Upper lobe of right lung (tissue), 1 donor: ENCODE measurements at places on chromosomes 16 and 17.

- peak; percentile 37 for DNase-seq
These were observed 52.3 kb downstream of the YWHAE start for GRCh38 chr17:1347589-1348323.

- DNase-seq, result no peak
These were observed 35.7 kb upstream of the MYLK3 start for GRCh38 chr16:46783800-46784199.

DNA sequence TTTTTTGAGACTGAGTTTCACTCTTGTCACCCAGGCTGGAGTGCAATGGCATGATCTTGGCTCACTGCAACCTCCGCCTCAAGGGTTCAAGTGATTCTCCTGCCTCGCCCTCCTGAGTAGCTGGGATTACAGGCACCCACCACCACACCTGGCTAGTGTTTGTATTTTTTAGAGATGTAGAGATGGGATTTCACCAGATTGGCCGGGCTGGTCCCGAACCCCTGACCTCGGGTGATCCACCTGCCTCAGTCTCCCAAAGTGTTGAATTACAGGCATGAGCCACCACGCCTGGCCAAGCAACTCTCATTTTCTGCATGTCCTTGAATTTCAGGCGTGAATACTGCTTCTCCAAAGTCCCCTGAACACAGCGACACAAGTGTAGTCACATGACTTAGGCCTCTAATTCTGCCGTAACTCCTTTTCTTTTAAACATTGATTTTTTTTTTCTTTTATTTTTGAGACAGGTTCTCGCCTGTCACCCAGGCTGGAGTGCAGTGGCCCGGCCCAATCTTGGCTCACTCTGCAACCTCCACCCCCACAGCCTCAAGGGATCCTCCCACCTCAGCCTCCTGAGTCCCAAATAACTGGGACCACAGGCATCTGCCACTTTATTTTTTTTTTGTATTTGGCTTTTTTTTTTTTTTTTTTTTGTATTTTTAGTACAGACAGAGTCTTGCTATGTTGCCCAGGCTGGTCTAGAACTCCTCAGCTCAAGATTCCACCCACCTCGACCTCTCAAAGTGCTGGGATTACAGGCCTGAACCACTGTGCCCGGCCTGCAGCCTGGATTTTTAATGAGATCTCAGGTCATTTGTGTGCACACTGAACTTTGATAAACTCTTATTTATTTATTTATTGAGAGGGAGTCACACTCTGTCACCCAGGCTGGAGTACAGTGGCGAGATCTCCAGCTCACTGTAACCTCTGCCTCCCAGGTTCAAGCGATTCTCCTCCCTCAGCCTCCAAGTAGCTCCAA is 124.6 kb downstream of the KCNJ18 start:
- DNase-seq, result no peak

- no peak for DNase-seq
These were observed 760.5 kb upstream of the SOX9 start for GRCh38 chr17:71360301-71360700.

DNA sequence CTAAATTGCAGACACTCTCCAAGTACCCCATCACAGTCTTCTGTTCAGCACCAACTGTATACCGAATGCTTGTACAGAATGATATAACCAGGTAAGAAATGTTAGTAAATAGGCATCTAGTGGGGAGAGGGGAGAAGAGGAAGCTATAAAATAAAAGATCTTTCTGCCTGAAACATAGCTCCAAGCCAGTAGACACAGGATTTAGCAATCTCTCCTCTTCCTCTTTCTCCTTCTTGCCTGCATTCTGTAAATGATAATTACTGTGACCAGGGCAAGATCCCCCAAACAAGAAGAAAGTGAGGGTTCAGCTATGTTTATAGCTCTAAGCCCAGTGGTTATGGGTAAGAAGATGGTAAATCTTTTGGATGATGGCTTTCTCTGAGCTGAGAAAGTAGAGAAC is 17.9 kb downstream of the ACSM3 start:
- no peak for DNase-seq

GRCh38 chr17:80781211-80781610 is 210.4 kb upstream of the CHMP6 start:
- DNase-seq, result peak; percentile 77

GRCh38 chr16:2952679-2953078 is 11.4 kb upstream of the KREMEN2 start:
- no peak for DNase-seq

DNA sequence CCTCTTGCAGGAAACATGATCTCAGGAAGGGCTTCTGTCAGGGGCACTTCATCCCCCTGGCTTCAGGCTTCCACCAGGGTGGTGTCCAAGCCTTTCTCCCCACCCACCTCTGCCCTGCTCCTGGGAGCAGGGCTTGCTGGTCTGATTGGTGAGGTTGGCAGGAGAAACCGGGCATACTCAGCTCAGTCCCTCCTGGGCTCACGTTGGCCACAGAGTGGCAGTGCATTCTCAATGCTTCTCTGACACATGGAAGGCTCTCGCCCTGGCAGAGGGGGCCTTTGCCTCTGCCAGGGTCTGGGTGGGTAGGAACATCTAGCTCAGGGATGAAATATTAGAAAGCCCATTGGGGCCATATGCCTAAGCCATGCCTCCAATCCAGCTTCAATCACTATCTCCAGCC is 142.8 kb downstream of the AXIN2 start:
- DNase-seq, result no peak

- DNase-seq, result no peak
These were observed 37.1 kb downstream of the TRIM25 start for GRCh38 chr17:56876766-56877179.

GRCh38 chr16:66337463-66338188 is 28.9 kb upstream of the CDH5 start:
- DNase-seq, result peak; percentile 15

DNA sequence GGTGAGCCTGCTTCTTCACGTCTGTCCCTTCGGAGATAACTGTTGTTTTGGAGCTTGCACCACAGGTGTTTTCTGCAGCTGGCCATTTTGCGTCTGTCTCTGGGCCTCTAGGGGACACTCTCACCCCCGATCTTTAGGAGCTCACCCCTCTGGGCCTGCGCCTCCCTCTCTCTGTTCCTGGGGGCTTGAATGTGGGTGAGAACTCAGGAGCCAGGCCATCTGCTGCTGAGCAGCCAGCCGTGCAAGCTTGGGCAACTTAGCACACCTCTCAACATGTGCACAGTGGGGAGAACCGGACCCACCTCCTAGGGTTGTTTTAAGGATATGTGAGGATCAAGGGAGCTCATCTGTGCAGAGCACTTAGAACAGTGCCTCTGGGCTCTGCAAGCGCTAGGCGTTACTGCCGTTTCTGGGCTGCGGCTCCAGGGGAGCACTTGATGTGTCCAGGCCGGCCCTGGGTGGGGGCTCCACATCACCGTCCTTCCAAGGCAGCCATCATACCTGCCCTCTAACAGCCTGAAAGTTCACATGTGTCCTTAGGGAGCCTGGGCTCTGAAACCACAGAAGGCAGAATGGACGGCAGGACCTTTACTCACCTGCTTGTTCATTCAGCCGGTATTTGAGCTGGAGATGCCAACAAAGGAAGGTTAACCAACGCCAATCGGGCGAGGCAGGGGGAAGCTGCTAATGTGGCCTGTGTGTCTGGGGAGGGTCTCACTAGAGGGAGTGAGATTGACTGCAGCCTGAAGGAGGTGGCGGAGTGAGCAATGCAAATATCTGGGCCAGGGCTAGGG is 66.3 kb downstream of the MRC2 start:
- no peak for DNase-seq

- DNase-seq, result peak; percentile 18
These were observed 230.6 kb upstream of the RPL38 start for GRCh38 chr17:73972901-73973300.

GRCh38 chr16:84029297-84030047 is 13.1 kb downstream of the SLC38A8 start:
- DNase-seq, result no peak

DNA sequence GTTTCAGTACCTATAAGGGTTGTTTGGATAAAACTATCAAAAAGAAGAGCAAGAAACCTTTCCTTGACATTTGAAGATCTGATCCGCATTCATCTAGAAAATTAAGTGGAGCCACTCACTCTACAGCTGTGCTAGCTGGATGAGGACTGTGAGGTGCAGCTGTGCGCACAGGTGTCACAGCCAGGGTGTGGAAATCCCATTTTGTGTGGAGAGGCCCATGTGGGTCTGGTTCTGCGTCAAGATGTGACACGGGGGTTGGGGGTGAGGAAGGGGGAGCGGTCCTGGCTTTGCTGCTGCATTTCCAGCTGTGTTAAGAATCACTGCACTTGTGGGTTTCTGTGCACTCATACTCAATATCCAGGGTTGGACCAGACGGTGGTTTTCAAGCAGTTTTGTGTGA is 70.7 kb downstream of the CLEC16A start:
- DNase-seq, result no peak

- DNase-seq, result peak; percentile 72
These were observed 43.5 kb downstream of the REXO5 start for GRCh38 chr16:20849589-20850390.

DNA sequence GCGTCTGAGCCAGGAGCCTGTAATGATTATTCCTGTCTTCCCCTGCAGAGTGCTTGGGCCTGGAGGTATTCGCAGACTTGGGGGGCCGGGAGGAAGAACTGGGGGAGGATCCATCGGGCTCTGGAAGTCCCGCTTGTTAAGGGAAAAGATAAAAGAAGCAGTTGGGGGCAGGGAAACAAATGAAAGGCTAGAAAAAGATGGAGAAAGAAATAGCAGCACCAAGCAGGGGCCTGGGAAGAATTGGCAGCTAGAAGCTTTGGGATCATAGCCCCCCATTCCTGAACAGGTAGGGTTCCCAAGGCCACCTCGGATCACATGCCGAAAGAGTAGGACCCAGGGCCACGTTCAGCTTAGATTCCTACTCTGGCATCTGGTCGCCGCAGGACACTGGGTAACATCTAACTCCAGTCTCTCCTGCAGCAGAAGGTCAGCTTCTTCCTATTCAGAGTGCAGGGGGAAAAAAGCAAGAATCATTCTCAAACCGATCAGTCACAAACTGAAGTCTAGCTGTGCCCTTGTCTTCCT is 23.6 kb downstream of the ADAM11 start:
- peak; percentile 49 for DNase-seq

DNA sequence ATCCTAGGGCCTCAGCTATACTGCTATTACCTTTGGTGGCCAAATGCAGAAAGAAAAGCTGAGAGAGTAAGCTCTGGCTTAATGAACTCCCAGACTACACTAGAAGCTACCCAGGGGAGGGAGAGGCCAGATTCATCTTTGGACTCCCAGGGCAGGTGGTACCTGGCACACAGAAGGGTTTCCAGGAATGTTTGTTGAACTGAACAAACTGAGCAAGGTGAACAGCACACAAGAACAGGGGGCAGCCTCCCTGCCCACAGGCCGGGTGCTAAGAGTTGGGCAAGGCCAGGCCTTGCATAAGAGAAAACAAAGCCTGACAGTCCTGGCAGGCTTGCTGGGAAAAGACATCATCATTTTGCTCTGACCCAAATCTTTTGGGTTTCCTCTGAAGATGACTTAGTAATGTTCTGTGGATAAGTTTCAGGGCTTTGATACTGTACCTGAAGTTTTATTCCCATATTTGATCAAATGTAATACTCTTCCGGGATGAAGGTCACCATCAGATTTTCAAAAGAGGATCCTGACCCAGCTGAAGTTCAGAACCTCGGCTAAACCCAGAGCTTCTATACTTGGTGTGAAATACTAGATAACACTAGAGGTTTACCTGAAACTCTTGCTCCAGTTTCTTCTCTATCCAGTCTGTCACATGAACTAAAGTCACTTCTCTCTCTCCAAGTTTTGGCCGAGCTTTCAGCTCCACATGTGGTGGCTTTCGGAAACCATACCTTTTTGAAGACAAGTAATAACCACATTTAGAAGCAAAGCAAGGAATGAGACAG is 20.5 kb upstream of the ERN1 start:
- peak; percentile 81 for DNase-seq

GRCh38 chr17:7575481-7575883 is 4.0 kb upstream of the CD68 start:
- DNase-seq, result no peak

DNA sequence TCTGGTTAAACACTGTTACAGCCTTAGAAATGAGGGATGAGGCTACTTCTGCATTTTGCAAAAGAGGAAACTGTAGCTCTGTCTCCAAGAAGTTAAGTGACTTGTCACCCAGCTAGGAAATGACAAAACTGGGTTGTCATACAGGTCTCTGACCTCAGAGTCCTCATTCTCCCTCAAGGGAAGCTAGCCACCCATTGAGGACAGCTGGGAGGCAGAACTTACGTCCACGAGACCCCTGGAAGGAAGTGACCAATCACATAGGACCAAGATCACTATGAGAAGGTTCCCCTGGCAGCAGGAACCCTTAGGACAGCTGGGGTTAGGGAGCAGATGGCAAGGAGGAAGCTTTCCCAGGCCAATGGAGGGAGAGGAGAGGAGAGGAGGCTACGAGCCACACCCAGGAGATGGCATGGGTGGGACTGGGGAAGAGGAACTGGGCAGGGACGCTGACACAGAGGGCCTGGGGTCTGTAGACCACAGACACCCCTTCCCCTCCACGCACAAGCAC is 11.2 kb downstream of the METTL22 start:
- no peak for DNase-seq
